Breast epithelium (tissue), 4 donors: ENCODE measurements at places on chromosomes 11 and 22. TPM values are rescaled to one million over a fixed set of nuclear protein-coding genes. Genes with fewer than 3 reads are reported as not detected.
A peak's percentile ranks its signal among the peaks of the same experiment; 100 is the strongest.

DNA sequence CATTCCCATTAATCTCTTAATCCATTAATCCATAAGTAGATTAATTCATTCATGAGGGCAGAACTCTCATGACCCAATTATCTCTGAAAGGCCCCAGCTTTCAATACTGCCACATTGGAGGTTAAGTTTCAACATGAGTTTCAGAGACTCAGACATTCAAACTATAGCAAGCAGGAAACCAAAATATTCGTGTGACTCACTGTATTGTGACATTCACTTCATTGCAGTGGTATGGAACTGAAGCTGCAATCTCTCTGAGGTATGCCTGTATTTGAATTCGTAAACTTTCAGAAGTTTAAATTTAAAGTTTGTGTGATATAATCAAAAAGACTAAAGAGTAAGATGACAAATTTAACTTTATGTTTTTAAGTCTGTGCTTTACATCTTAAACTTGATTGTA, 2.9 kb upstream of the OR52J3 start:
- H3K4me1 ChIP-seq = no peaks in the 10 kb centered on the region
- H3K27ac ChIP-seq = no peak overlapping the region
- H3K4me3 ChIP-seq = no peak overlapping the region
- H3K36me3 ChIP-seq = no peaks in the 10 kb centered on the region

DNA sequence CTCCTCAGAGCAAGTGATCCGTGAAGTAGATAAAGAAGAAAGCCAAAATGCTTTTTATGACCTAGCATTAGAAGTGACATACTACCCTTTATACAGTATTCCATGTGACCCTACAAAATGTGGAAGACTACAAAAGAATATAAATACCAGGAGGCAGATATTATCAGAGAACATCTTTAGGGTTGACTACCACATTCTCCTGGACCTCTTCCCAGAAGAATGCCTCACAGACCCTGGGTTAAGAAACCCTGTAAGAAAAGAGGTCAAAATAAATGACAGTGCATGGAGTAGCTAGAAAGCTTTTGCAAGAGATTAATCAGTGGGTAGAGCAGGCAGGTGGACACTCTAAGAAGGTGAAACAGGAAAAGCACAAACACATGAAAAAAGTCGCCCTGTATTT, 69.2 kb downstream of the FANCF start:
- H3K4me1 ChIP-seq = no peaks in the 10 kb centered on the region
- no peaks in the 10 kb centered on the region for H3K36me3 ChIP-seq
- DNase-seq = no peak
- no peak overlapping the region for H3K27ac ChIP-seq

DNA sequence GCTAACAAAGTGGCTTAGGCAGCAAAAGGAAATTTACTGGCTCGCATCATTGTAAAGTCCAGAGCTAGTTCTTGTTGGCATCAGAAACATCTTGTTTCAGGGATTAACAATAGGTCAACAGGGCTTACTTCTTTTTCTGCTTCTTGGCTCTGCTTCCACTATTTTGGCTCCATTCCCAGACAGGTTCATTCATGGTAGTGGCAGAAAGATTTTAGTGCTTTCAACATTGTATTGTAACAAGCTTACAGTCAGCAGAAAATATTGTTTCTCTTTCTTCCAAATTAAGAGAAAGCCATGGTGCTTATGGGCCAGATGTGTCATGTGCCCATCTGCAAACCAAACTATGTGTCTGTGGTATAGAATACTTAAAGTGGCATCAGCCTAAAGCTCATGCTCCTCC, 315.6 kb downstream of the RAB38 start:
- H3K4me3 ChIP-seq = no peak overlapping the region
- no peaks in the 10 kb centered on the region for H3K27me3 ChIP-seq
- H3K4me1 ChIP-seq = no peaks in the 10 kb centered on the region
- H3K36me3 ChIP-seq = no peaks in the 10 kb centered on the region
- DNase-seq = no peak

DNA sequence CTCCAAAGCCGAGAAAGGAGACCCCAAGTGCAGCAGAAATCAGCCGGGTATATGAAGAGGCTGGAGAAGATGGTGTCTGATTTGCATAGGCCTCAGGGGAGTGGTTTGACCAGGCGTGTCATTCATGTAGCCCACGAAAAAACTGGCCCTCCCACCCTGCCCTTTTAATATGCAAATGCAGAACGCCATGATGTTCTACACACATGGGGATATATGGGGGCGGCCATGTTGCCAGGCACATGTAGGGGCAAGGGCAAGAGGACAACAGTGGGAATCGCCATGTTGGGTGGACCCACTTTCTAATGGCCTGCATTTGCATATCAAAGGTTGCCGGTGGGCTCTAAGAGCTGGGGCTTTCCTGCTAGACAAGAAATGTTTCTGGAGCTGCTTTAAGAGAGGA, 86.4 kb downstream of the ISX start:
- no peaks in the 10 kb centered on the region for H3K27me3 ChIP-seq
- no peaks in the 10 kb centered on the region for H3K4me1 ChIP-seq
- DNase-seq = no peak
- H3K36me3 ChIP-seq = no peaks in the 10 kb centered on the region
- no peak overlapping the region for H3K4me3 ChIP-seq

DNA sequence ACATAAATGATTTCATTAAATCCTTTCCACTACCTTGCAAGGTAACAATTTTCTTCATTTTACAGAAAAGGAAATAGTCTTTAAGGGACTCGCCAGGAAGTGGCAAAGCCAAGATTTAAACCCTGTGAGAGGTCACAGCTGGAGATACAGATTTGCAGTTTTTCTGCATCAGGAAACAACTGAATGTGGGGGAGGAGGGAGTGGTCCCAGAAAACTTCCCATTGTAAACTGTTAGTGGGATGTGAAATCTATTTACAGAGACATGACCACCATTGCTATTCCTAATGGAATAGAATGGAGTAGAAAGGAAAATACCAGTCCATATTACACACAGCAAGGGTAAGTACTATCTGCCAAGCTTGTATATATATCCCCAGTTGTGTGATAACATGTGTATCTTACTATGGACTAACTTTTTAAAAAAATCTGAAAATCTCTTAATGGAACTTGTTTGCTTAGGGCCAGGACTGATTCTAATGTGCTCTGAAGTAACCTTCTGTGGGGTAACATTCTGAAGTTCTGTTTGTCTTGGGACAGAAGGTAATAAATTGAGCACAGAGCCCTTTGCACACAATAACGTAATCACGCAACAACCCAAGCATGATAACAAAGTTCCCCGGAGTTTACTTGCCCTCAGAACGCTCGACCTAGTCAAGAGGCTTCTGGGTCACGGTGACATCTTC, 10.9 kb upstream of the TSKU start:
- no peak overlapping the region for H3K4me3 ChIP-seq
- peak overlapping the region; percentile 94 for H3K27ac ChIP-seq
- no peaks in the 10 kb centered on the region for H3K27me3 ChIP-seq
- DNase-seq = no peak
- no peaks in the 10 kb centered on the region for H3K36me3 ChIP-seq

- no peak for DNase-seq
- no peaks in the 10 kb centered on the region for H3K36me3 ChIP-seq
- no peak overlapping the region for H3K4me3 ChIP-seq
- H3K4me1 ChIP-seq = no peaks in the 10 kb centered on the region
Measured at GRCh38 chr11:31860391-31860790, 49.3 kb upstream of the PAX6 start.

DNA sequence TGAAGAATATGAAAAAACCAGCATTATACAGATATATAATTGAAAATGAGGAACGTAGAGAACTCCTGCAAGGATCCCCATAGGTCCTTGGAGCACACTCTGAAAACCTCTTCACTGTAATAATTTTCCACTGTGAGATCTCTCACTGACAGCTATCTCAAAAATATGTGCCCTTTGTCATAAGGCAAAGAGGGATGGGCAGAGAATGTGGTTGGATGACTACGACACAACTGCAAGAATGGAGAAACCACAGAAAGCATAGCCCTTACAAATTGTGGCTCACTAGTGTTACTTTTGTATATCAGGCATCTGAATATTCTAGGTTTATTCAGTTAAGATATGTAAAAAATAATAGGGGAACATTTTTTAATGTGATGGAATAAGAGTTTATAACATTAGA, 7.9 kb upstream of the CTSC start:
- no peak overlapping the region for H3K27ac ChIP-seq
- H3K4me3 ChIP-seq = no peak overlapping the region
- H3K27me3 ChIP-seq = no peaks in the 10 kb centered on the region
- no peaks in the 10 kb centered on the region for H3K36me3 ChIP-seq
- DNase-seq = no peak
- no peaks in the 10 kb centered on the region for H3K4me1 ChIP-seq

DNA sequence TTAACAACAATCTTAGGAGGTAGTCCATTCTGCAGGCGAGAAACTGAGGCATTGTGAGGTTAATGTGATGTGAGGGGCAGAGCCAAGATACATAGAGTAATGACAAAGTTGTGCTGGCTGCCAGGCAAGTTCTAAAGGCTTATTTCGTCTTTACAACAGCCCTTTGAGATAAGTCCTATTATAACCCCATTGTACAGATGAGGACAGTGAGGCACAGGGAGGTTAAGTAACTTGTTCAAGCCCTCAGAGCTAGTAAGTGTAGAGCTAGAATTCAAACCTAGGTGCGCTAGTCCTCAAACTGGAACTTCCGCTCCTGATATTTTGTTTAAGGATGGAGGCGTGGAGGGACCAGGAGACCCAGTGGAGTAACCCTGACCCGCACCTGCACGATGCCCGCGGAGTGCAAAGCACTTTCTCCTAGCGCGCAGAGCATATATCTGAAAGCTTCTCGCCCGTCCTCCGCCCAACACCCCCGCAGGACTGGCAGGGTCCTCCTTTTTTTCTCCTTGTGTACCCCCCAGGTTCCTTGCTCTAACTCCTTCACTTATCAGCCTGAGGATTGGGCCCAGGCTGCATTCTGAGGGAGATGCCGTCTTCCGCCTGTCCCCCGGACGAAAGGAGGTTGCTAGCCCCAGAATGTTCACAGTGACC, 4.9 kb upstream of the FLI1 start:
- DNase-seq = no peak
- no peak overlapping the region for H3K4me3 ChIP-seq
- peaks cover 90% of the 10 kb centered on the region for H3K27me3 ChIP-seq
- no peaks in the 10 kb centered on the region for H3K36me3 ChIP-seq

DNA sequence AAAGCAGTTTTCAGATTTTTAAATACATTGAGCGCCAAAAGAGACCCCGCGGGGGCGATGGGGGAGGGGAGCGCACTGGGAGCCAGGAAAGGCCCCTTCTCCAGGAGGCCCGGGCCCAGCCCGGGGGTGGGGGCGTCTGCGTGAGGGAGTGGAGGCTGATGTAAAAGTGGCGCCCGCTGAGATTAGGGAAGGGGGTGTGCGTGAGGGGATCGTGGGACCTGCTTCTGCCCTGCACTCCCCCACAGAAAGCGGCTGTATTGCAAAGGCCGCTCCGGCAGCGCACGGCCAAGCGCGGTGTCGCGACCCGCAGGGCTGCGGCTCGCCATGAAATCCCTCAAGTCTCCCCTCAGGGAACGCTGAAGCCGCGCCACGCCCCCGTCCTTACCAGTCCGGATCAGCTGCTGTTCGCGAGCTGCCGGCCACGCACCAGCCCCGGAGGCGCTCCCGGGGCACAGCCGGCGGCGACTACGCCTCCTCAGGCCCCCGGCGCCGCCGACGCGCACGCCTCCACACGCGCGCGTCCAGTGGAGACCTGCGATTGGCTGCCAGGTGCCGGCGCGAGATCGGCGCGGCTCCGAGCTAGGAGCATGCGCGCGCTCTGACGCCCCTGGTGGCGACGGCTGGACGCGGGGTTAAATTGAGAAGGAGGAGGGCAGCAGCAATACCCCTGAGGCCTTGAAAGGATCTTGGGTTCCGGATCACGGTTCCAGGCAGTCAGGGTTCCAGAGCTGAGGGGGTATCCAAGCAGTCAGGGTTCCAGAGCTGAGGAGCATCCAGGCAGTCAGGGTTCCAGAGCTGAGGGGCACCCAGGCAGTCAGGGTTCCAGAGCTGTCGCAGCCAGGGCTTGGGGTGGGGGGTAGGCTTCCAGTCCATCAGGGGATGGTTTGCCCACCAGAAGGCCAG, at the start of gene ZNF280B:
Gene ZNF280B, minus strand, starts transcription at position 469 of the 903 bp plus-strand sequence. CDS start 19,344 bp downstream, outside the sequence.
- peak within 1 kb of the TSS; percentile 60 for H3K4me3 ChIP-seq
- H3K27me3 ChIP-seq = no peaks in the 10 kb centered on the region
- H3K36me3 ChIP-seq = no peaks in the 10 kb centered on the region
- no peak within 1 kb of the TSS for H3K27ac ChIP-seq
- no peak for DNase-seq
- no peaks in the 10 kb centered on the region for H3K4me1 ChIP-seq

DNA sequence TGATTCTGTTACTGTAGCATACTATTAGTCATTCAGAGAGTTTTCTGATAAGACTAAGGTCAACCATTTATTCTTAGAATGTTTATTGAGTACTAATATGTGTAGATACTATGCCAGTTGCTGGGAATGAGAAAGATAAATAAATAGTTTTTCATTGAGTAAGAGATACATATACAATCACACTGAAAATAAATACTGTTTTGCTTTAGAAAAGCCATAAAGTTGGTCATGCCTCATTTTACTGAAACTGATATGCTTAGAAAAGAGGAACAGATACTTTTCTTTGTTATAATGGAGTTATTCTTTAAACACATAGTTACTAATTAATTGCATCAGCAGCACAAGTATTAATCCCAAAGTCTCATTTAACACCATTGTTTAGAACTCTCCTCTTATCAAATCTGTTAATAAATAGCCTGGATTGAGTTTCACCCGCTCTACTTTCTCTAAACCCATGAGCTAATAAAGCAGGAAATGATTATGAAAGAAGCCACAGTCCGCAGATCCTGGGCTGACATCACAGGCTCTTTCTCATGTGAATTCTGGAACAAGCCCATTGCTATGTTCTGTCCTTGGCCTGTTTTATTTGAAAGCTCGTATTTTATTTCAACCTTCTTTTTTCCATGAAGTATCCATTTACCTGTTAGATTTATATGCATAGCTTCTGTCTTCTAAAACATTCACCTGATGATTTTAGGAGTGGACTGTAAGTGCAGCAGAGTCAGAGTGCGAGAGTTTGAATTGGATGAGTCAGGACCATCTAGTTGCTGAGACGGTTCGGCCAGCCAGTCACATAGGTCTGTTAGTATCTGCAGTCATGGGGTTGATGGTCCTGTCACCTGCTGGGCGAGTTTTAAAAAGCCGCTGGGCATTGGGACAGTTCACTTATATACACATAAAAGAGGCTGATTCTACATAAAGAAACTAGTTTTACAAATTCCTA, 35.5 kb downstream of the PIWIL4 start:
- H3K27me3 ChIP-seq = no peaks in the 10 kb centered on the region
- DNase-seq = no peak
- no peaks in the 10 kb centered on the region for H3K4me1 ChIP-seq
- no peak overlapping the region for H3K27ac ChIP-seq

GRCh38 chr22:25219948-25220442, 556 bp downstream of the CRYBB2 start:
- no peak for DNase-seq
- no peaks in the 10 kb centered on the region for H3K4me1 ChIP-seq
- no peak overlapping the region for H3K4me3 ChIP-seq
- no peaks in the 10 kb centered on the region for H3K36me3 ChIP-seq

GRCh38 chr11:115377882-115378296, 126.3 kb downstream of the CADM1 start:
- H3K4me3 ChIP-seq = no peak overlapping the region
- H3K4me1 ChIP-seq = no peaks in the 10 kb centered on the region
- H3K27ac ChIP-seq = no peak overlapping the region
- no peak for DNase-seq
- no peaks in the 10 kb centered on the region for H3K36me3 ChIP-seq

- peaks cover 4% of the 10 kb centered on the region for H3K4me1 ChIP-seq
- peaks cover 4% of the 10 kb centered on the region for H3K36me3 ChIP-seq
- H3K4me3 ChIP-seq = no peak overlapping the region
- no peak for DNase-seq
- no peaks in the 10 kb centered on the region for H3K27me3 ChIP-seq
Measured at GRCh38 chr11:65286686-65287085, 24.9 kb downstream of the POLA2 start.

Gene DEUP1
- total RNA-seq = 0.59 TPM

Gene MN1
- total RNA-seq = 3.2 TPM

Gene LRRC74B
- not detected for total RNA-seq

Gene FIBIN
- 71.4 TPM for total RNA-seq

Gene OR8D1
- total RNA-seq = not detected
